ENCODE measurements at places on chromosomes 13 and 19.
A peak's percentile ranks its signal among the peaks of the same experiment; 100 is the strongest.

DNA sequence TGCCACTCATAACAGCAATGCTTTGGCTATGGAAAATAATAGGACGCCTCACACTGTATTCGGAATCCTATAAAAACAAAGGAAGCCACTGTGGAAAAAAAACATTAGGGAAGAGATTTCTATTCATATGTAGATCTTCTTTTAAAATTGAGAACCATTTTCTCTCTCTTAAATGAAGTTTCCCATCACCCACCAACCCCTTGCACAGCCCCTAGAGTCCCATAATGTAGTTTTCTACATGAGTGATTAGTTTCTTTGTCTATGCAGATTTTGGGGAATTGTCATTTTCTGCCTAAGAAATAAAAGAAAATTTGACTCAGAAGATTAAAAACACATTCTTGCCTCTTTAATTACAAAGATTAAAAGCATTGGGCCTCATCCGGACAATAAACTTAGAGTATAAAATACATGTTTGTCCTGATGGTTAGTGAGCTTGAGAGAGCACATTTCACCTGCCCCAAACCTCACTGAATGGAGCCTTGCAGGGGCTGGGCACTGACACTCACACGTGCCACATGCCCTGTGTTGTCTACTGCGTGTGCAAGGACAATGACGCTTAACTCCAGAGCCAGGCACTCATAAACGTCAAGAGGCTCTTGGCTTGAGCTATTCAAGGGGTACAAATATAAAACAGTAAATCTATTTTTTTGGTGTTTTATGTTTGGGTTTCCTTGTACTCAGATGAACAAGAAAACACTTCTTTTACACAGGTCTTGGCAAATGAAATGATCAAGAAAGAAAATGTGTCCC lies 40.0 kb upstream of the KL start:
- DNase-seq = no peak

DNA sequence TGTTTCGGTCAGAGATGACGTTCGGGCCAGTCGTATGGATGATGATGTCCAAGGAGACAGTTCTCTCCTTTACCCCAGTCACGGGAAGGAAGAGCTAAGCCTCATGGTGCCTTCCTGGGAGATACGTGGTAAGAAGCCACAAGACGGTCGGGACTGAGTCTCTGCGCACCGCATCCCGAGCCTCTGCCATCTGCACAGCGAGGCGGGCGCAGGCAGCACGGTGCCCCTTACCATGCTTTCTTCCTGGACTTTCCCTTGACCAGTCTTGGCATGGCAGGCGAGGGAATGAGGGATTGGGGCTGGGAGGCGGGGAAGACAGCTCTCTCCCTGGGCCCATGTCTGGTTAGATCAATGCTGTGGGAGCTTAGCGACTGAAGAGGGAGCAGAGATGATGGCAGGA lies 10.1 kb upstream of the LAIR2 start:
- DNase-seq = no peak

- no peak for DNase-seq
Measured at GRCh38 chr13:40528881-40529280, 137.6 kb downstream of the FOXO1 start.

DNA sequence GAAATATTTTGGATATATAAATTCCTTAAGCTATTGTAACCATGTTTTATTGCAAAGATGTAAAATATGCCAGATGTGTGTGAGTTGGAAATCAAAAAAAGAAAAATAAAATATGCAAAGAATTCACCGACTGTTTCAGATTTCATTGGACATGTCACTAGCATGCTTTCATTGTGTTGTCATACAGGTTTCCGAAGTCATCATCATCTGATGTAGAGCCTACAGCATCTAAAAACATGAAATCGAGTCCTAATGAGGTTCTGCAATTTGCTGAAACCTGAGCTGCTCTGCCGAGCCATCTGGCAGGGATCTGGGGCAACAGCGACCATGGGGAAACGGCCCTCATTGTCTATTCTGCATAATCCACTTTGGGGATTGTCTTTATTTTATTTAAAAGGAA lies 196.1 kb upstream of the MAB21L1 start:
- DNase-seq = no peak

DNA sequence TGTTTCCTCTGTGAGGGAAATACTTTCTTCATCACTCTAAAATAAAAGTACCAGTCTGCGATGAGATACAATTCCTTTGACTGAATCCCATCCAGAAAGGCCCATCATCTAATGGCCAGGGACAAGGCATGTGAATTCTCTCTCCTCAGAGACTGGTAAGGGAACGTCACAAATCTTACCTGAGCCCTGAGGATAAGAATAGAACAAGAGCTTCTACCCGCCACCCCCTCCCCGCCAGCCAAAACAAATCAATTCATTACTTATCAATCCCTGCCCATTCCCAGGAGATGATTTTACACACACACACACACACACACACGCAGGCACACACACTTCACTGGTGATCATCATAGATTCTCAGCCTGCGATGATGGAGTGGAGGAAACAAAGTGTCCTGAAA lies 198.7 kb downstream of the DNAJC15 start:
- no peak for DNase-seq

GRCh38 chr13:62299988-62300387 lies 884.3 kb upstream of the PCDH20 start:
- DNase-seq = no peak

GRCh38 chr13:75316427-75316826 lies 165.5 kb downstream of the TBC1D4 start:
- DNase-seq = peak; percentile 32

- DNase-seq = no peak
Measured at GRCh38 chr19:271856-272255, 19.3 kb downstream of the PLPP2 start.

All from CD4-positive, alpha-beta T cell treated with Interleukin-4 for 4 hours (primary cell).